ENCODE measurements at places on chromosomes 7 and 10.

GRCh38 chr10:88232029-88232895 is 350.9 kb downstream of the RNLS start:
- DNase-seq = peak; percentile 11

DNA sequence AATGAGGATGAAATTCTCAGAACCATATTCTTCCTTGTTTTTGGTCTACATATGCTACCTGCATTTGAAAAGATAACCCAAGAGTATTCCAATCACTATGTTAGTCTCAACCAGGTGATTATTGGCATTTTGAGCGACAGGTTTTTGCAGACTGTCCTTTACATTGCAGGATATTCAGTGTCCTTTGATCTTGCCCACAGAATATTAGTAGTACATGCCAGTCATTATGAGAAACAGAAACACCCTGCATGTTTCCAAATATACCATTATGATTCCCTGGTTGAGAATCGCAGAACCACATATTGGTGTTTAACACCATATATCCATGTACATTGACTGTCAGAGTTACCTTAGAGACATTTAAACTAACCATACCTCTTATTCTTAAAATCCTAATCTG is 30.6 kb downstream of the TMEM243 start:
- DNase-seq = no peak

DNA sequence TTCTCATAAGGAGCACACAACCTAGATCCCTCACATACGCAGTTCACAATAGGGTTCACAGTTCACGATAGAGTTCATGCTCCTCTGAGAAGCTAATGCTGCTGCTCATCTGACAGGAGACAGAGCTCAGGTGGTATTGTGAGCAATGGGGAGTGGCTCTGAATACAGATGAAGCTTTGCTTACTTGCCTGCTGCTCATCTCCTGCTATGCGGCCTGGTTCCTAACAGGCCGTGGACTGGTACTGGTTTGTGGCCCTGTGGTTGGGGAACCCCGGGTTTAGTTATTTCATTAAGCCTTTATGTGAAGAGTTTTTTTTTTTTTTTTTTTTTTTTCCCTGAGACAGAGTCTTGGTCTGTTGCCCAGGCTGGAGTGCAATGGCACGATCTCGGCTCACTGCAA is 19.4 kb downstream of the SLK start:
- DNase-seq = no peak

DNA sequence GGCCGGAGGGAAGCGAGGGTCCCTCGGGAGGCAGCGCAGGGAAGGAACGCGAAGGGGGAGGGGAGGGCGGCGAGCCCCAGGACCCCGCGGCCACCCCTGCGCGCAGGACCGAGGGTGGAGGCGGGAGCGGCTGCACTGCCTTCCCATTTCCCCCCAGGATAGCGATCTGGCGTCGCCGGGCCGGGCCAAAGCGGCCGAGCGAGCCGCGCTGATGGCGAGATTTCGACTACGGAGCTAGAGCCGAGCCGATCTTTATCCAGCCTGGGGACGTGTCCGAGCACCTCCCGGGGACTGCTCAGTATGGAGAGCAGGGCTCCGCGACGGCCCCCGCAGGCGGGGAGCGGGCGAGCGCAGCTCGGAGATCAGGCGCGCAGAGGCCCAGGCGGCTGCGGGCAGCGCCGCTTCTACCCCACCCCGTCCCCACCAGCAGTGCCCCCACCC is 590 bp upstream of the CRTAC1 start:
- no peak for DNase-seq

- no peak for DNase-seq
These were observed 137.2 kb downstream of the DYNC2I1 start for GRCh38 chr7:158993591-158993990.

- DNase-seq = no peak
These were observed 176.0 kb downstream of the CSTF2T start for GRCh38 chr10:51523440-51523839.

- DNase-seq = no peak
These were observed 172.9 kb downstream of the MBL2 start for GRCh38 chr10:52599551-52600200.

- no peak for DNase-seq
These were observed 120.9 kb downstream of the CRPPA start for GRCh38 chr7:16300361-16300895.

GRCh38 chr7:31735991-31736982 is 49.3 kb downstream of the PPP1R17 start:
- peak; percentile 65 for DNase-seq

GRCh38 chr7:42055171-42055570 is 181.8 kb downstream of the GLI3 start:
- DNase-seq = no peak

GRCh38 chr7:157437519-157438061 is 100.8 kb downstream of the DNAJB6 start:
- no peak for DNase-seq

DNA sequence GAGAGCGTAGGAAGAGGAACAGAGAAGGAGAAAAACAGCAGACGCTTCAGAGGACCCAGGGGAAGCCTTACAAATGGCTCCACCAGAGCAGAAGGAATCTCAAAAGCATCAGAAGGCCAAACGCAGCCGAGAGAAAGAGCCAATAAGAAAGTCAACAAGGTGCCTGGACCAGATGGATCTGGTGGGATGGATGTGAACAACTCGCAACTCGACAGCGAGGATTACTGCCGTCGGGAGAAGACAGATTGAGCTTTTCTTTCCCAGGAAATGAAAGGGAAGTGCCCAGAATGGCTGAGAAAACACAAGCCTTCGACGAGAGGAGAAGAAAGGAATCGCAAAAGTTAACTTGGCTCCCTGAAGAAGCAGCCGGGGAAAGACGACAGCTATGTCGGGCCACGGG is 132.8 kb upstream of the MGMT start:
- no peak for DNase-seq

DNA sequence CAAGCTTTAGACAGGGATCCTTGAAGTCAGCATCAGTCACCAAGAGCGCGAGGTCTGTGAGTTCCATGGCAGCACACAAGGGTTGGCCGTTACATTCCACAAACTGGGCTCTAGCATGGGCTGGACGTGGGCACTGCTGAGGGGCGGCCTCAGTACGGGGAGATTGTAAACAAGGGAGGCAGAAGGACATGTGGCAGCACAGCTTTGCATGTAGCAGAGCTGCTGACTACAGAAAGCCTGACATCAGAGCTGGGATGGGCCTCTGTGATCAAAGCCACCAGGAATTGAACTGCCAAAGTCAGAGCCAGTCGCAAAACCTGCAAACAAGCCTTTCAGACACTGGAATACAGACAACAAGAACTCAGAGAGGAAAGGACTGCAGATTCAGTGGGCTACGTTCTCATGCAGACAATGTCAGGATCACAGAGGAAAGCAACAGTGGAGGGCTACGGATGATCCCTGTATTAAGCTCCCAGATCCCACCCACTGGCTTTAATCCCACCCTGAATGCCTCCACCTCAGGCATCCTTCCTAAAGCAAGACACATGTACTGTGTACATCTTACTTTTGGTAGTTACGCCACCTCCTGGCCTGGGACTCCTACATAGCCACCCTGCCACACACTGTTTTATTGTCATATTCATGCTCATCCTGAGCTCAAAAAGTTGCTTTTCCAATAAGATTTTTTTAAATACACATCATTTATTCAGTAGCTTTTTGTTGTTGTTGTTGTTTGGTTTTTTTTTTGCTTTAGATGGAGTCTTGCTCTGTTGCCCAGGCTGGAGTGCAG is 291.1 kb upstream of the IMMP2L start:
- DNase-seq = peak; percentile 5

DNA sequence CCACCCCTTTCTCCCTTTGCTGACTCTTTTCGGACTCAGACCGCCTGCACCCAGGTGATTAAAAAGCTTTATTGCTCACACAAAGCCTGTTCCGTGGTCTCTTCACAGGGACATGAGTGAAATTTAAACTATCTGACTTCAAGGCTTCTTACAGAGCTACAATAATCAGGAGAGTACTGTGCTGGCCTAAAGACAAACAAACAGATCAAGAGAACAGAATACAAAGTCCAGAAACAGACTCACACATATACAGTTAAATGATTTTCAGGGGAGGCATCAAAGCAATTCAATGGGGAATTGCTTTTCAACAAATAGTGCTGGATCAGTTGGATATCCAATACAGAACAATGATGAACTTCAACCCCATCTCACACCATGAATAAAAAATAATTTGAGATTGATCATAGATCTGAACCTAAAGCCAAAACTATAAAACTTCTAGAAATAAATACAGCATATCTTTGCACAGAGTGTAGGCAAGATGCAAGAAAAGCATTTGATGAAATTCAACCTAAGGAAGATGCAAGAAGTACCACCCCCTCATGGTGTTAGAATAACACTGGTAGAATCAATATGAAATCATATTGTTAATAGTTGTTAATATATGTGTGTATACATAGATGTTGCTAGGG is 96.5 kb downstream of the ZFAND4 start:
- DNase-seq = no peak

- peak; percentile 65 for DNase-seq
These were observed 2.4 kb upstream of the UBE3C start for GRCh38 chr7:157136372-157136771.

DNA sequence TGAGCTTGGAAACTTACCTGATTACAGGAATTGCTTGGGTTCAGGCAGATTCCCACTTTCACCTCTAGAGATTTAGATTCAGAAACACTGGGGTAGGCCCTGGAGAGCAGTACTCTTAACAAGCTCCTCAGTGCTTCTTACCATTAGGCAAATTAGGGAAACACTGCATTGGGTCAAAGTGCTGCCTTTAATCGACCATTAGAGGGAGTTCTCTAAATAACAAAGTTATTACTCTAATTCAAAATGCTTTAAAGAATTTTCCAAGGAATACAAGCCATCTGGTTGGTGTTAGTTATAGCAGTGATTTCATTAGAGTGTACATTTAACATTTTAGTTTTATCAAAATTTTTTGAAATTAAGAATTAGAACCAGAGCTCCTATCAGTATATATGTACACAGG is 324.5 kb downstream of the GFRA1 start:
- DNase-seq = no peak

- no peak for DNase-seq
These were observed 233.9 kb downstream of the POU6F2 start for GRCh38 chr7:39211581-39211980.

DNA sequence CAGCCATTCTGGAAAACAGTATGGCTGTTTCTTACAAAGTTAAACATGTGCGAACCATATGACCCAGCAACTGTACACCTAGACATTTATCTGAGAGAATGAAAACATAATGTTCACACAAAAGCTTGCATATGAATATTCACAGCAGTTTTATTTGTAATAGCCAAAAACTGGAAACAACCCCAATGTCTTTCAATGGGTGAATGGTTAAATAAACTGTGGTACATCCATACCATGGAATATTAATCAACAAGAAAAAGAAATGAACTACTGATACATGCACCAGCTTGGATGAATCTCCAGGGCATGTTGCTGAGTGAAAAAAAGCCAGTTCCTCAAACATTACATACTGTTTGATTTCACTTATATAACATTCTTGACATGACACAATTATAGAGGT is 37.3 kb downstream of the LEP start:
- no peak for DNase-seq

DNA sequence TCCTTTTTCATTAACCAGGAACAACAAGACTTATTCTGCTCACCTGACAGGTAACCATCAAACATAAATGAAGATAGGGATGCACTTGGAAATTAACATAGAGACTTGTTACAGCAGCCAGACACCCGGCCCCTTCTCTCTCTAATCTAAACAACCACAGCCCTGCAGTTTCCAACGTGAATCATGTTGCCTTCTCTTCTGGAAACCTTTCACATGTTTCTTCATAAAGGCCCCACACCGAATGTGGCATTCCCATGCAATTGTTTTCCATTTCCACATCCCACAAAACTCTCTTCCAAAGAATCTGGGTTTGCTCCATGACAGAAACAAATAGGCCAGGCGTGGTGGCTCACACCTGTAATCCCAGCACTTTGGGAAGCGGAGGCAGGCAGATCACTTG is 15.0 kb upstream of the WDR86 start:
- no peak for DNase-seq

- peak; percentile 62 for DNase-seq
These were observed 328 bp downstream of the ESYT2 start for GRCh38 chr7:158829021-158829341.

DNA sequence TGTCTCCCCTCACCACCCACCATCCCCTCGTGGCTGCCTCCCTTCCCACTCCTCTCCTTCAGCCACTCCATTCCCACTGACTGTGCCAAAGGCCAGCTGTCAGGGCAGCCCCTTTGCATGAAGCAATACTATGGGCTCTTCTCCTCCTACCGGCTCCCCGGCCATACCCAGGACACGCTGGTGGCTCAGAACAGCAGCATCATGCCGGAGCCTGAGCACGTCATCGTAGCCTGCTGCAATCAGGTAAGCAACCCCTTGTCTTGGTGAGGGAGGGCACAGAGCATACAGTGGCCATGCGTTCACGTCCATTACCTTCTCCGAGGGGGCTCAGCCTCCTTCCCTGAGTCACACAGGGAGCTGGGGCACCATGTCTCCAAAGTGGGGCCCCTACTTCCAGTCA is 11.6 kb downstream of the CHAT start:
- DNase-seq = no peak

DNA sequence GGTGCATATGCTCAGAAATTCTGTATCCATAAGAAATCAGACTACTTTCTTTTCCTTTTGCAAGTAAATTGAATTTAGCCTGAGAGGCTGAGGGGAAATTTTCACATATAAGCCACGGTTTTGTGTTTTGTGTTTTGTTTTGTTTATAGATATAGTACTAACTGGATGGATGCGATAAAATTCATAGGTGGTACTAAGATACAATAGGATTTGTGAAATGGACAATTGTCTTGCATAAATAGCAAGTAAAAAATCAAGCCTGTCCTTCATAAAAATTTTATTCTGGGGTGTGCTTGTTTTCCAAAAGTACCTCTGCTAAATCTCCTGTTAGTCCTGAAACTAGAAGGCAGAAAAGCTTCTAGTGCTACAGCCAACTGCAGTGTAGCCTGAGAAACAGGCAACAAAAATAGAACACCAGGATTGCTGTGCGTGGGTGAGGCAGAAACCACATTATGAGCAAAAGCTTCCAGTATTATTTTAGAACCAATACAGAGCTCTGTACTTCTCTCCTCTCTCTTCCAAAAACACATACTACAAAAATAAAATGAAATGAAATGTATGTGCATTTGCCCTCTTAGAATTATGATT is 634 bp upstream of the HDAC9 start:
- peak; percentile 44 for DNase-seq

DNA sequence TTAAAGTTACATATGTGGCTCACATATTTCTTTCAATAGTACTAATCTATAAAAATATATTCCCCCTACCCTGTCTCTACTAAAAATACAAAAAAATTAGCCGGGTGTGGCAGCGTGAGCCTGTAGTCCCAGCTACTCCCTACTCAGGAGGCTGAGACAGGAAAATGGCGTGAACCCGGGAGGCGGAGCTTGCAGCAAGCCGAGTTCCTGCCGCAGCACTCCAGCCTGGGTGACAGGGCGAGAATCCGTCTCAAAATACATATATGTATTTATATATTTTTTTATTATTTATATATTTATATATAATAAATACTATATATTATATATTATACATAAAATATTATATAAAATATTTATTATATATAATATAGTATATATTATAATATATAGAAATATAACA is 69.7 kb upstream of the GRM3 start:
- DNase-seq = no peak

DNA sequence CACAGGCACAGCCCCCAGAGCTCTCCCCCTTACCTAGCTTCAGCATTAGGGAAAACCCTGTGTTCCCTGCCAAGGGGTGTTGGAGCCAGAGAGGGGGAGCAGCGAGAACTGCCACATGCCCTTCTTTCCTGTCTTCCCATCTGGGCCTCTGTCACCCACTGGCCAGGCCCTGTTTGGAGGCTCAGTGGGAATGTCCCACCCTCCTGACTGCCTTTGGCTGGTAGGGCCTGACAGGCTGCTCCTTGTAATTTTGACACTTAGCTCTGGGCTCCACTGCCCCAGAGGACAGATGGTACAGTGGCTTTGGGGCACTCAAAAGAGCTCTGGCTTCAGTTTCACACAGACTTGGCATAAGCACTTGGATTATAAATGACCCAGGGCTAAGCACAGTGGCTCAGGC is 50.6 kb downstream of the GRID2IP start:
- DNase-seq = no peak

Measured in KBM-7 (cell line).